Astrocyte (in vitro differentiated cells and primary cell): ENCODE measurements at places on chromosomes 12 and 14.
A peak's percentile ranks its signal among the peaks of the same experiment; 100 is the strongest.

DNA sequence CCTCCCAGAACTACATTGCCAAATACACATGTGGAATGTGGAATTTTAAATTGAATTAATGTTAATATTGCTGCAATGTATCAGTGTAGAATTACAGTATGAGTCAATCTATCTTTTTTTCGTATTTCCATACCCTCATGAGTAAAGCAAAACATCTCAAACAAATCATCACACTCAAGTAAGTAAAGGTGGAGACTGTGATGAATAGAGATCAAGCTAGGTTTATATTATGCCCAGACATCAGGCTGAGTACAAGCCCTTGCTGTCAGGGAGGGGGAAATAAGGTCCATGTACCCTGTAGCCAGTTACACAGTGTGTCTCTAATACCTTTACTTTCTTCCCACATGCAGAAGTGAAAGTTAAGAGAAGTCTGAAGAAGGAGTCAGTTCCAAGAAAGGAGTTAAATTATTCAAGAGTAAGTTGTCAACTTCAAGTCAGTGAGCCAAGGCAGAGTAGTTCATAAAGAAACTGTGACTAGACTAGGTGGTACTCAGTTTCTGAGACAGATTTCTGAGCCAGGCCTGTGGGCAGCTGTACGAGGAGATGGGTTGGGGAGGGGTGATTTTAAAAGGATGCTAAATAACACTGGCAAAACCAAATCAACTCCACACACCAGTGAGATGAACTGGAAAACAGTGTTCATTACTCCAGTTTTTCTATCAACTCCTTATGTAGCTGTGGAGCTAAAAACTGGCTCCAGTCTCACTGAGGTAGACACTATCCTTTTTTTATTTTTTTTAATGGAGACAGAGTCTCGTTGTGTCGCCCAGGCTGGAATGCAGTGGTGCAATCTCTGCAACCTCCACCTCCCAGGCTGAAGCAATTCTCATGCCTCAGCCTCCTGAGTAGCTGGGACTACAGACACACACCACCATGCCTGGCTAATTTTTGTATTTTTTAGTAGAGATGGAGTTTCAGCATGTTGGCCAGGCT is 23.8 kb upstream of the STK38L start:
- DNase-seq, result peak; percentile 14

- DNase-seq, result no peak
These were observed 327.7 kb downstream of the RAD51B start for GRCh38 chr14:68147303-68147702.

- DNase-seq, result peak; percentile 32
These were observed 85.9 kb downstream of the SSPN start for GRCh38 chr12:26281320-26281719.

GRCh38 chr12:122843455-122843854 is 8.2 kb downstream of the HIP1R start:
- no peak for DNase-seq

GRCh38 chr12:86241600-86241999 is 14.6 kb downstream of the MGAT4C start:
- no peak for DNase-seq

DNA sequence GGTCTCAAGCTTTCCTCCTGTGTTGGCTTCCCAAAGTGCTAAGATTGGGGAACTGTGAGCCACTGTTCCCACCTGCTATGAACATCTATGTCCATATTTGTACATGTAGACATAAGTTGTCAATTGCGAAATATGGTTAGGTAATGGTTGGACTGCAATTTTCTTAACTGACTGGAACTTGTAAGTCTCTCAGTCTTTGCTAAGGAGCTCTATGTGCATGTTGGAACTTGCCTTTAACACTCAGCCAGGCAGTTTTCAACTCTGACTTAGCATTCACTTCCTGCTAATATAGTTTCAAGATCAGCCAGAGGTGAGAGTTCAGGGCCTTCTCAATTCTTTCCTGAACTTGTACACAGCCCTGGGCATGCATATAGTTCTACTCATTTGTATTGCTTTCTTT is 44.5 kb upstream of the EEA1 start:
- DNase-seq, result peak; percentile 75

- no peak for DNase-seq
These were observed 27.2 kb downstream of the ARF6 start for GRCh38 chr14:49919825-49920659.

- peak; percentile 90 for DNase-seq
These were observed 396.8 kb downstream of the NUAK1 start for GRCh38 chr12:105741786-105742566.
